B cell (primary cell): ENCODE measurements at places on chromosomes 3 and 15.

GRCh38 chr3:190701096-190701532 lies 161.4 kb downstream of the GMNC start:
- peaks cover 3% of the 10 kb centered on the region for H3K27me3 ChIP-seq
- H3K36me3 ChIP-seq: no peaks in the 10 kb centered on the region
- no peak overlapping the region for H3K27ac ChIP-seq
- DNase-seq: peak; percentile 14
- H3K4me1 ChIP-seq: no peaks in the 10 kb centered on the region

GRCh38 chr15:64619880-64620839 lies 155.2 kb downstream of the RBPMS2 start:
- H3K27ac ChIP-seq: no peak overlapping the region
- peak; percentile 24 for DNase-seq
- no peaks in the 10 kb centered on the region for H3K27me3 ChIP-seq
- H3K4me3 ChIP-seq: no peak overlapping the region
- no peaks in the 10 kb centered on the region for H3K36me3 ChIP-seq

DNA sequence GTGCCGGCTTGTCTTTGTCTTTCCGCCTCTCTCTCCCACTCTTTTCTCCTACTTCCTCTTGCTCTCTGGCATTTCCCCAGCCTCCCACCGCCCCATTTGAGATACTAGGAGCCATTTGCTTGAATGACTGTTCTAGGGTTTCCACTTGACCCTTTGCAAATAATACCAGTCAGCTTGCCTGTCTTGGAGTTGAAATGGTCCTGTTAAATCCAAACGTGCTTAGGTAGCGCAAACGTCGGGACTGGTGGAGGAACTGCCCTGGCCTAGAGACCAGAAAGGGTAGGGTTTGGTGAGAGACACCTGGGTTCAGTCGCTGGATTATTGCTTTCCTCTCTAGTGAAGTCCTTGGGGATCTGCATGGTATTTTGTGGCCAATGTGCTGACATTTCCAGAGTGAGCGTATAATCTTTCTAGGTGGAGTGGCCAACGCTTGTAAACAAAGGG lies 10.6 kb downstream of the ZIC1 start:
- H3K27me3 ChIP-seq: peaks cover 2% of the 10 kb centered on the region
- H3K36me3 ChIP-seq: no peaks in the 10 kb centered on the region
- no peak overlapping the region for H3K4me3 ChIP-seq

DNA sequence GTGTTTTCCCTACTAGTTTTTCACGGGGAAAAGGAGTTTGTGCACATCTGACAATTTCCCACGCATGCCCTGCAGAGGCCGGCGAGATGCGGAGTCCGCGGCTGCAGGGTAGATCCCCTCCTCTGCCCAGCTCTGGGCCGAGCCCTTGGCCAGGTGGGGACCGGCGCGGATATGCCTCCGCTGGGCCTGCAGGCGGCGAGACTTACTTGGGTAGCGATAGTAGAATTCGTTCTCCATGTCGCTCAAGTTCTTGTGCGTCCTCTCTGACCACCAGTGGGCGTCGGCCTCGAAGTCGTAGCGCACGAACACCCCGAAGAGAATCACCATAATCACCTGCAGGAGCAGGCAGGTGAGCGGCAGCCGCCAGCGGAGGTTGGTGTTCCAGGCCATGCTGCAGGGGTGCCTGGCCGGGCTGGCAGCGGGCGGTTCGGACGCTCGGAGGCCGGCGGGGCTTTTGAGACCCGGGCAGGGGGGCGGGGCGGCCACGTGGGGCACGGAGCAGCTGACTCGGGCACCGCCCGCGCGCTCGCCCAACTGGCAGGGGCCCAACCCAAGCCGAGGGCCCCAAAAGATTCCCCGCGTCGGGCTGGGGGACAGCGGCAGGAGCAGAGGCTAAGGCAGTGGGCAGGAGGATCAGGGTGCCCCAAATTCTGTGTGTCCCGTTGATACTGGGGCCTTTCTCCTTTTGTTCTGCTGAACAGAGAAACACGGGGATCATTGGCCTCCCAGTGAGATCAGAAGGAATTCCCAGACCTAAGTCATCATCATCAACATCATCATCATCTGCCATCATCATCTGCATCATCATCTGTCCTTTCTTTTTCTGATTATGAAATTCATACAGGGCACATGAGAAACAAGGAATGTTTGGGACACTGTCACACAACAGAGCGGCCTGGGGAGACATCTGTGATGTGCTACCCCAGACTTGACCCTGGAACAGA lies at the start of gene RHCG:
Gene RHCG (minus strand): TSS at position 429 of the 944 bp plus-strand sequence. CDS start 39 bp downstream, at position 390.
- no peak within 1 kb of the TSS for H3K27ac ChIP-seq
- no peak within 1 kb of the TSS for H3K4me3 ChIP-seq
- H3K36me3 ChIP-seq: no peaks in the 10 kb centered on the region
- H3K4me1 ChIP-seq: peaks cover 17% of the 10 kb centered on the region
- peak; percentile 40 for DNase-seq

- no peak overlapping the region for H3K27ac ChIP-seq
- no peaks in the 10 kb centered on the region for H3K36me3 ChIP-seq
- H3K27me3 ChIP-seq: no peaks in the 10 kb centered on the region
These were observed 66.4 kb upstream of the CFAP20DC start for GRCh38 chr3:59116233-59116537.

DNA sequence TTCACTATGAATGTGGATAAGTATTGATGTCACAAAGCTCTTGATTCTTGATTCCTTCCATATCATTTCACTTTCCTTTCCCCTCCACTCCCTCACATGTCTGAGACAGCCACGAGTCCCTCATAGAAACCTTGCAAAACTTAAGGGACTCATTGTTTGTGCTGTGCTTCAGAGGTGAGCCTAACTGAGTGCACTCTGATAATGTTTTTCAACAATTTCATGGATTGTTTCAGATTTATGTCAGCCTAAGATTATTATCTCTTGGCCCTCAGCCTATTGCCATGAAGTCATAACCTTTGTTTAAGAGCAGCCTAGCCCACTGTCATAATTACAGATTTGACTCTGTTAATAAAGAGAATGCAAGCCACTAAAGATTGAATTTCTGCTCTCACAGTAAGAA lies 363.6 kb downstream of the MECOM start:
- no peaks in the 10 kb centered on the region for H3K4me1 ChIP-seq
- no peak for DNase-seq
- H3K36me3 ChIP-seq: no peaks in the 10 kb centered on the region
- no peak overlapping the region for H3K4me3 ChIP-seq
- H3K27me3 ChIP-seq: no peaks in the 10 kb centered on the region
